ENCODE measurements at places on chromosomes 7 and 10. TPM values are rescaled to one million over a fixed set of nuclear protein-coding genes. Genes with fewer than 3 reads are reported as not detected.

CAMK2G gene
- 201 TPM for total RNA-seq

ASB13 gene
- total RNA-seq = 18.1 TPM

ZNF467 gene
- total RNA-seq = 9.0 TPM

ACHE gene
- 5.7 TPM for total RNA-seq

MAGI2 gene
- 19.1 TPM for total RNA-seq

TUBAL3 gene
- total RNA-seq = not detected

TMEM72 gene
- not detected for total RNA-seq

CNOT4 gene
- total RNA-seq = 28.9 TPM

SYNPO2L gene
- not detected for total RNA-seq

COL17A1 gene
- not detected for total RNA-seq

ADAMTS14 gene
- not detected for total RNA-seq

LOXL4 gene
- total RNA-seq = 10.3 TPM

MDFIC gene
- total RNA-seq = 33.0 TPM

TMEM229A gene
- not detected for total RNA-seq

MMP21 gene
- 0.33 TPM for total RNA-seq

PPP1R17 gene
- total RNA-seq = not detected

FAM221A gene
- 11.9 TPM for total RNA-seq

BAZ1B gene
- 54.8 TPM for total RNA-seq

HABP2 gene
- not detected for total RNA-seq

Measured in sigmoid colon (tissue), 7 donors.